ENCODE measurements at places on chromosomes 2 and 18.

GRCh38 chr2:230224458-230224857 lies 1.1 kb upstream of the SP140 start:
- no peak for DNase-seq

DNA sequence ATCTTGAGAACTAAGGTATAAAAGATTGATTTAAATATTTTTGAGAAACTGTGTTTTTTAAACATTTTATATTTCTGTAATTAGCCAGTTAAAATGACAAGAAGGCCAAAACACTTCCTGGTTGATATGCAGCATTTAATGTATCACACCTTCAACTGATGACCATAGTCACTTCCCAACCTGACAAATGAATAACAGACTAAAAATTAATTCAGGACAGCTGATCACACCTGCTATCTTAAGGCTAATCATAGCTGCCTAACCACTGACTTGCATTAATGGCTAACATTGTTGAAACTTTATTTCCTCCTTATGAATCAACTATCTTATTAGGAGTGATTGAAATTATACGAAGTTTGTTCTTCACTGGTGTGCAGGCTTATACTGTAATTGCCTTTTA lies 125.8 kb upstream of the MSTN start:
- no peak for DNase-seq

DNA sequence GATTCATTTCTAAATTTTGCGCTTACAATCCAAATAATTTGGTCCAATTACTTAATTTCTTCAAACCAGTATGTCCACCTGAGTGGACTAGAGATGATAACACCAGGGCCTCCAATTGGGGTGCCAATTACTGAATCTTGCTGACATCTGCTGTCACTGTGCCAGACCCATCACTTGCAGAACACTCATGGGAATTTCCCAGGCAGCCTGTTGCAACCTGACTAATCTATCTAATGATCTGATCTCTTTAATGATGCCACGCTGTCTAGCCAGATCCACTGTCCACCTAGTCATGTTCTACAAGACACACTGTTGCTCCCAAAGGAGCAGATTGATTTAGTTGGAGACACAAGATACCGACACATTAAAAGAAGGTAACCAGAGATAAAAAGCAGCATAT lies 11.8 kb upstream of the LRP1B start:
- peak; percentile 3 for DNase-seq

GRCh38 chr2:47918043-47918442 lies 11.7 kb upstream of the FBXO11 start:
- DNase-seq, result no peak

DNA sequence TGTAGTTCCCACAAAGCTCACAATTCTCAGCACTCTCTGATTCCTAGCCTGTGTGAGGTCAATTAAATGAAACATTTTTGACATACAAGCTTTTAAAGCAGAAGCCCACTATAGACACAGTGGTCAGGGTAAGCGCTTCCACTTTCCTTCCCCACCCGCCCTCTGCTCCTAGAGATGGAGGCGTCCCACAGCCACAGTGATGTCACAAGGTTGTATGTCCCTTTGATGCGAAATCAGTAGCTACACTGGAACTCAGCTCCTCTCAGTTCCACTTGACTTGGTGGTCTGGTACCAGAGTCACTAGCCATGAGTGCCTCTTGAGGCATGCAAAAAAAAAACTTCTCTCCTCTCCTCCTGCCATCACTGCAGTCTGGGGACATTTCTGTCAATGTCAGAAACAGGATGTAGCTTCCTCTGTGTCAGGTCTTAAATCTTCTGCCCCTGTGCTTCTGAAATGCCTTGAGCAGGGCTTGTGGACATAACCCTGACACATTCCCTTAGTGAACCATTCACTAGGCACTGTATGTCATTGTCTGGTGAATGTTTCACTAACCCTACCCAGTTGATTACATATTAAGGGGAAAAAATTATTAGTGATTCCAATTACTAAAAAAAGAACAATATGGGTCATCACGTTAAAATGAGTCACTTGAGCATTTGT lies 7.8 kb downstream of the SULT1C4 start:
- DNase-seq, result no peak

DNA sequence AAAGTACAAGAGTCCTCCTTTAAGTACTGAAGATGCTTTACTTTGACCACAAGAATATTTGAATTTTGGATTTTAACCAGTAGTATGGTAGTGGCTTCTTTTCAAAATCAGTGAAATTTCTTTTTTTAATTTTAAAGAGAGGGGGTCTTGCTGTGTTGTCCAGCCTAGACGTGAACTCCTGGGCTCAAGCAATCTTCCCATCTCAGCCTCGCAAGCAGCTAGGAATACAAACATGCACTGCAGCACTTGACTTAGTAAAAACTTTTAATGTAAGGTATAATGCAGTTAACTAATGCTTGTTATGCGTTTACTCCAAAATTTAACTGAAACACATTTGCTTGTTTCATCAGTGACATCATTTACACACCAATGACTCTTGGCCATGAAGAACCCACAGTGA lies 49.6 kb downstream of the EML4 start:
- no peak for DNase-seq

DNA sequence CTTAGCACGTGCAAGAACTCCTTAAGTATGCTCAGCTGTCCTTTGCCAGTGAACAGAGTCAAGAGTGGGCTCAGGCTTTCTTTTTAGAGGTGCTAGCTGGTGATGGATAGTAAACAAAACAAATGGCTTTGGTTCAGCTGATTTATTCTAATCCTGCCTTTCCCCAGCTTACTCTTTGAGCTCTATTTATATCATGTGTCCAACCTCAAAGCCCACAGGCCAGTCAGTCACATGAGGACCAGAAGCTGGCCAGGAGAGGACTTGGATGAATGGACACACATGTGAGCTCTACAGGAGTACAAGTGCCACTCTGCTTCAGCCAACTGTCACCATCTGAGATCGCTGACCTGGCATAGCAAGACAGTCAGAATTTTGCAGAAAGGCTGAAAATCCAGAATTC lies 59.4 kb downstream of the STK39 start:
- DNase-seq, result no peak

DNA sequence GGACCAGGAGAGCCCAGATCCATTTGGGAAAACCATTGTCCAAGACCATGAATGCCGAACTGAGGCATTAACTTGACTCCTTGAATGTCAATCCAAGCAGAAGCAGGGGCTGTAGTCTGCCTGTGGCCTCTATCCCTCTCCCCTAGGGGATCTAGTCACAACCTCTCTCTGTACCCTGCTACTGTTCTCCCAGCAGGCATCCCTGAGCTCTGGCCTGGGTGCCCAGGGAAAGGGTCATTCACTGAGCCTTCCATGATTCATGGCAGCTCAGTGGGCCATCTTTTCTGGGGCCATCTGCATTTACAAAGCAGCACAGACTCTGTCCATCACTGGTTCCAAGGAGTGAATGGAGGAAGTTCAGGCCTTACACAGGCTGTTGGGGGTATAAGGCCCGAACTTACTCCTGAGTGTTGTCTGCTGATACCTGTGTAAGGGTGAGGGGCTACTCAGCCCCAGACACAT lies 151.8 kb downstream of the ZFP36L2 start:
- DNase-seq, result no peak

DNA sequence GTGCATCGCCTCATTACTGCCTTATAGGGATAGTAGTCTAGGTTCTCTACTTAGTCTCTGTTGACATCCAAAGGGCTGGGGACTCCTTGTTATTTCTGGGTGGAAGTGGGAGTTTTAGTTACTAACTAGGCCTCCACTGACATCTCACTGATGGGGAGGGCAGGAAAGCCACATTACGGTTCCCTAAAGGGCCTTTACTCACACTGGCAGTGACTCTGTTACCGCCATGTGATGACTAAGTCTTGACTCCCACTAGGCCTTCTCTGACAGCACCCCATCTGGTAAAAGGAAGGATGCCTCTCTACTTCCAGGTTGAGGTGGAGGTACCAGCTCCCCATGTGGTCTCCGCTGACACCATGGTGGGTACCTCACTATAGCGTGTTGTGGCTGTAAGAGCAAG lies 14.0 kb upstream of the BCL2L11 start:
- no peak for DNase-seq

- peak; percentile 31 for DNase-seq
Measured at GRCh38 chr2:210169516-210170195, 1.6 kb downstream of the KANSL1L start.

- no peak for DNase-seq
Measured at GRCh38 chr2:153311432-153311831, 167.1 kb downstream of the RPRM start.

GRCh38 chr2:219707496-219708285 lies 80.3 kb downstream of the SLC4A3 start:
- no peak for DNase-seq

DNA sequence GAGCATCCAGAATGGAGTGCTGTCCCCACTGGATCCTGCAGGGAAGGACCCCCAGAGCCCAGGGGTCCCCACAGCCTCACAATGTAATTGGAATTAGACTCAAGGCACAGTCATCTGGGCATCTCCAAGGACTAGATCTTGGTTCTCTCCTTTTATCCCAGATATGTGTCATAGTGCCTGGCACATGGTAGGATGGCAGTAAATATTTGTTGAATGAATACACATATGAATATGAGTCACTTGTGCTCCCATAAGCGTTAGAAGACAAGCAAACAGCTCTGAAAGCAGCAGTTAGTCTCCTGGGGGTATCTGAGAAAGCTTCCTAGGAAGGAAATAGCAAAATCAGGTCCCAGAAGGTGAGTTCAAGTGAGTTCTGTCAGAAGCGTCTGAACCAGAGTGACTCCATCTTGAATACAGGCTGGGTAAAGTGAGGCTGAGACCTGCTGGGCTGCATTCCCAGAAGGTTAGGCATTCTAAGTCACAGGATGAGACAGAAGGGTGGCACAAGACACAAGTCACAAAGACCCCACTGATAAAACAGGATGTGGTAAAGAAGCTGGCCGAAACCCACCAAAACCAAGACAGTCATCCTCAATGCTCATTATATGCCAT lies 234.1 kb upstream of the ID2 start:
- DNase-seq, result peak; percentile 29

- no peak for DNase-seq
Measured at GRCh38 chr18:55866886-55867285, 278.9 kb upstream of the TCF4 start.

DNA sequence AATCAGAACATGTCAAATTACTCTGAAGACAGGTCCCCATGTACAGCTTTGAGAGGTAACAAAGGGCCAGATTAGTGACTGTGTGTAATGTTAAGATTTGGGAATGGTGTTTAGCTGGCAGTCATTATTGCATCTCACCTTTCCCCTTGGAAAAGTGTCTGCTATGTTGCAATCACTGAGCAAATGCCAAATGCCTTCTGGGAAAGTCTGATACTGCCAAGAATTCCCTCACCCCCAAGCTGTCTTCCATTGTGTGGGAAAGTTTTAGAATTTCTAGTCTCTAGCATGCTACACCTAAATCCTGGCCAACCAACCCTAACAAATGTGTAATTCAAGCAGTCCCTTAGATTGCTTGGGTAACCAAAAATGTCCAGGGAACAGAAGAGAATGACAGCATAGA lies 13.6 kb upstream of the PELI1 start:
- no peak for DNase-seq

GRCh38 chr2:197460649-197461048 lies 7.3 kb downstream of the COQ10B start:
- no peak for DNase-seq

DNA sequence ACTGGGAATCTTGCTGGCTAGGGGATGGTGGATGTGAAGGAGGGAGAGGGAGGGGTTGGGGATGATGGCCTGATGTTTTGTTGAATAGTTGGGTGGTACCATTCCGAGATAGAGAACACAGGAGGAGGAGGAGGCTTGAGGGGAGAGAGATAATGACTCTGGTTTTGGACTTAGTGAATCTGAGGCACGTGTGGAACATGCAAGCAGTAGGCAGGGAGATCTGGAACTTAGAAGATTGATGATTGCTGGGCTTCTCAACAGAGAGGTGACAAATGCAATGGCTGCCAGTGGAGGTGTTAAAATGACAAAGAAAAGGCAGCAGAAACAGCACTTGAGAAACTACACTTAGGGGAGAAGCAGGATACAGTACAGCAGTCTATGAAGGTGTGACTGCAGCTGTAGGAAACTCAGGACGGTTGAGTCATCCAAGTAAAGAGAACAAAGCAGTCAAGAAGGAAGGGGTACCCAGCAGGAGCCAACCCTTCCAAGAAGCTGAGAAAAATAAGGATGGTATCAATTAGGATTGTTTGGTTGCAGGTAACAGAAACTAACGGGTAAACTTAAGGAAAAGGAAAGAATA lies 221.4 kb upstream of the FBXO11 start:
- no peak for DNase-seq

- no peak for DNase-seq
Measured at GRCh38 chr18:63890950-63891304, 3.4 kb downstream of the SERPINB2 start.

GRCh38 chr18:31679791-31680432 lies 4.5 kb downstream of the B4GALT6 start:
- DNase-seq, result no peak

- DNase-seq, result no peak
Measured at GRCh38 chr18:10928011-10928771, 221.2 kb downstream of the PIEZO2 start.

DNA sequence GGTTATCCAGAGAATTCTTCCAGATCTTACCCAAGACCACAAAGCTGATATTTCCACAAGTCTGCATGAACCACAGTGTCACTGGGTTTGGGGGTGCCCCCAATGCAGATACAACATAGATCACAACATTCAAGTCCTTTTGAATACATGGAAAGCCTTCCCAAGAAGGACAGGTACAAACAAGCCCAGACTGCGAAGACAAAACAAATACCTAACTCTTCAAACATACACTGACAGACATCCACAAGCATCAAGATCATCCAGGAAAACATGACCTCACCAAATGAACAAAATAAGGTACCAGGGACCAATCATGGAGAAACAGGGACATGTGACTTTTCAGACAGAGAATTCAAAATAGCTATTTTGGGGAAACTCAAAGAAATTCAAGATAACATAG lies 93.1 kb downstream of the MDH1 start:
- no peak for DNase-seq

DNA sequence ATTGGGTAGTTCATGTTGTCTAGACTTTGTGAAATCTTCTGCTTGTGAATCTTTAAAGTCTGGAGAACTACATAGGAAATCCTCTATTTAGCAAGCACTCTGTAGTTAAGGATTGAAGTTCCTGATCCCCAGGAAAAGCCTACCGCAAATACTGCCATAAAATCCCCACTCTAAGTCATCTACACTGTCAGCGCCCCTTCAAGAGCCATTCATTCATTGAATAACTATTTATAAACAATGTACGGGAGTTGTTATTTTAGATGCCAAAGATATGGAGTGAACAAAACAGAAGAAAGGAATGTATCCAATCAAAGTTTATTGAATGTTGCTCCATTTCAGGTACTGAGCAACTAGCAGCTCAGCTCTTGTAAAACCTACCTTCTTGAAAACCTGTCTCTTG lies 36.5 kb upstream of the SLC39A10 start:
- DNase-seq, result no peak
